ENCODE measurements at places on chromosomes 13 and 19.

DNA sequence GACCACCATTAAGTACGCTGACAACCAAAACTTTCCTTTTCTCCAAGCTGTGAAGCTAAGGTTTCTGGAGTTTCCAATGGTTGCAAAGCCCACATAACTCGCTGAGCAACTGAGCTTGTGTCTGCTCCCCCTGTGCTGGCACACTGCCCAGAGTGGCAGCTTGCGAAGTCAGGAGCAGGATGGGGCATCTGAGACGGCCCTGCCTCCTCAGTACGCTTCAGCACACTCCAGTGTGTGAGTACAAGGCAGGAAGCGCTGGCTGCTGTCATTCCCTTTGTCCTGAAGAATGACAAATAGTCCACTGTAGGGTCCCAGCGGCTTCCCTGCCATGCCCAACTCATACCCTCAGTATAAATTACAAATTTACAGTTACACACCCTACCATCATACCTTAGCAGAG, 51.5 kb downstream of the SKA3 start:
- DNase-seq: no peak

DNA sequence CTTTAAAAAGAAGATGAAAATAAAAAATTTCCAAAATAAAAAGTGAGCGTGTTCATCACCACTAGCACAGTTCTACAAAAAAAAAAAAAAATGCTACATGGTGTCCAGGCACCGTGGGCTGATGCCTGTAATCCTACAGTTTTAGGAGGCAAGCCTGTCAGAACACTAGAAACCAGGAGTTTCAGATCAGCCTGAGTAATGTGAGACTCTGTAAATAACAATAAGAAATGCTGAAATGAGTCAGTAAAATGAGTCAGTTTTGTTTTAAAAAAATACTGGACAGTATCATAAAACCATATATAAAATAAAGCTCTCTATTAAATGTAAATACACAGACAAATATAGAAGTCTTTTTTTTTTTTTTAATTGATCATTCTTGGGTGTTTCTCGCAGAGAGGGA, 30.0 kb downstream of the ZNF91 start:
- no peak for DNase-seq

GRCh38 chr19:4988770-4989251, 19.9 kb downstream of the KDM4B start:
- DNase-seq: no peak

GRCh38 chr19:30755581-30755980, 383.4 kb downstream of the ZNF536 start:
- DNase-seq: no peak

- DNase-seq: no peak
Observed at GRCh38 chr13:49608651-49609331, 19.5 kb upstream of the ARL11 start.

- no peak for DNase-seq
Observed at GRCh38 chr19:30602661-30603350, 230.6 kb downstream of the ZNF536 start.

- no peak for DNase-seq
Observed at GRCh38 chr13:63195726-63196125, 1780.1 kb upstream of the PCDH20 start.

DNA sequence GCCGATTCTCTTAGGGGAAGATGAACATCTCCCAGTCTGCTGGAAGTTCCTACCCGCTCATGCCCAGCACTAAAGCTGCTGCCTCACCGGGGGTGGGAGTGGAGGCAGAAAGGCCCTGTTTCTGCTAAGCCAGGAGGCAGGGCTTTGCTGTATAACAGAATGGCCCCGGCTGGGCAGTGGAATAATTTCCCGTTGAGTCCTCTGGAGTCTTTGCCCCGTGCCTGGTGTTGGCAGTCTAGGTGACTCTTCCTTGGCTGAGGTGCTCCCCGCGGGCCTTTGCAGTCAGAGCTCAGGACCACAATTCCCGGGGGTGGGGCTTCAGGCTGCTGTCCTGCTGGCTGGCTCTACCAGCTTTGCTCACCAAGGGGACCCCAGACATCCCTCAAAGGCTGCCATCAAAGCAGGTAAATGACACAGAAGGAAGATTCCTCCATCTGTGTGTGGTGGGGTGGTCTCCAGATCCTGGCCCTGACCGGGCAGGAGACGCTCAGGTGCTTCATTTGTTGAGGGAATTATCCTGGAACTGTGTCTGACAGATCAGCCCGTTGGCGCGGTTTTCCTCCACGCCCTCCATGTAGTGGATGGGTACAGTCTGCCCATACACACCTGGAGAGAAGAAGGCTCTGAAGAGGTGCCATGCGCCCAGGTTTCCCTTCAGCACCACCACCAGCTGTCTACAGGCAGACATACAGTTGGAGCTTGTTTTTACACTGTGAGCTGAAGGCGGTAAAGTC, 209.9 kb downstream of the TEX29 start:
- DNase-seq: no peak

DNA sequence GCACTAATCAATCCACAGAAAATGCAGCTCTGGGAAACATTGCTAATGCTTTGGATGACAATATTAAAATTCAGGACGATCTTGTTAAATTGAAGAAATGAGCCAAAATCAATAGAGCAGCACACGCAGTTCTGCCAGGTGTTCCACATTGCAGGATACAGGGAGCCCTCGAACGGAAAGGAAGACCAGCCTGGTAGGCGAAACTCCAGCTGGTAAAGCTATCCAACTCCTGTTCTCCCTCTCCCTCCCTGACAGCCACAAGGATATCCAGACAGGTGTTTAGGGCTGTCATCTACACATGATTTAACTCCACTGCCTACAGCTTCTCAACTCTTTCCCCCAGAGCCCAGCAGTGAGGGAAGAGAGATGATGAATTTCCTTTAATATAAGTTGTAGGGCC, 67.7 kb downstream of the EPSTI1 start:
- no peak for DNase-seq

- no peak for DNase-seq
Observed at GRCh38 chr13:106455190-106455589, 80.3 kb downstream of the EFNB2 start.

Measured in glomerular endothelial cell (primary cell).